ENCODE measurements at places on chromosomes 11 and 22.

- DNase-seq: no peak
Measured at GRCh38 chr11:76248210-76248609, 41.9 kb upstream of the WNT11 start.

DNA sequence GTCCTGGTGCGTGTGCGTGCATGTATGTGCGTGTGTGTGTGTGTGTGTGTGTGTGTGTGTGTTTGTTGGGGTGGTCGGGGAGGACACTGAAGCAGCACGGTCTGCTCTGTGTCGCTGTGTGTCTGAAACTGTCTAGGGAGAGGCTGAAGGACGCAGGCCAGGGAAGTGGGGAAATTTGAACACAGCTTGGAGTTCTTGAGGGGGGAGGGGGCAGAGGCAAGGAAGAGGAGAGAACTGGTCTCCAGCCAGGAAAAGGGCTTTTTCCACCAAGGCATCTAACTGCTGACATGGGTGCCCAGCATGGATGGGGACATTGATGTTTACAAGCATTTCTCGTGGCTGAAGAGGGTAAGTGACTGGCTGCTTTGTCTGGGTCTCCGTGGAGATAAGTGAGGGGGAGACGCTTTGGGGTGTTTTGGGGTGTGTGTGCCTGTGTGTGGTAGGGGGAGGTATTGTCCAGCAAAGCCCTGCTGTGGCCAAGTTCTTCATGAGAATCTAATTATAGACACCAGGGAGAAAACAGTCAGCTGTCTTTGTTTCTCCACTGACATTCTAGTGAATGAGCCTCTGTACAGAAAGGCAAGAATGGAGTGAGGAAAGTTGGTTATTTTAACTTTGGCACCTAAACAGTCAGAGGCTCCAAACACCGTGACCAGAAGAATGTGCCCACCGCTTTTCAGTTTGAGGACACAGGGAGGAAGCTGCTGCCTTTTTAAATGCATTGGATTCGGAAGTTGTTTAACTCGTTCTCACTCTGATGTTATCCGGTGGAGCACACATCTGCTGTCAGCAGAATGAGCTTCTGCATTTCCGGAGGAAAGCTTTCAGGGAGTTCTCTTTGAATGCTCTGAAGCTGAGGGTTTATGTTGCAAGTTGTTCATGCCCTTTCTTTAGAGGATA is 63.7 kb downstream of the PPFIBP2 start:
- no peak for DNase-seq

DNA sequence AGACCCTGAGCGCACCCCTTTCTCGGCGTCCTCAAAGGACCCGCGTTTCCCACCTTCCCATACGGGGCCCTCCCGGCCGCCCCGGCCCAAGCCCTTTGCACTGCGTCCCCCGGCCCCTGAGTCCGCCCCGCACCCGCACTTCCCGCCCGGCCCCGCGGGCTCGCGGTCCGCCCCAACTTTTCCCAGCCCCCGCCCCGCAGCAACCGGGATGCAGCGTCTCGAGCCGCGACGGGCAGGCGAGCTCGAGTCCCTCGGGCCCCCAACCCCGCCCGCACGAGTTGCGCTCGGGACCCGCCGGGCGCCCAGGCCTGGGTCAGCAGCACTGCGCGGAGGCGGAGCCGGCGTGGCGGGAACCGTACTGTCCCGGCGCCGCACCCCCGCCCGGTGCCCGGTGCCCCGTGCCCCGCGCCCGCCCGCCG is 371 bp downstream of the SMCO4 start:
- no peak for DNase-seq

DNA sequence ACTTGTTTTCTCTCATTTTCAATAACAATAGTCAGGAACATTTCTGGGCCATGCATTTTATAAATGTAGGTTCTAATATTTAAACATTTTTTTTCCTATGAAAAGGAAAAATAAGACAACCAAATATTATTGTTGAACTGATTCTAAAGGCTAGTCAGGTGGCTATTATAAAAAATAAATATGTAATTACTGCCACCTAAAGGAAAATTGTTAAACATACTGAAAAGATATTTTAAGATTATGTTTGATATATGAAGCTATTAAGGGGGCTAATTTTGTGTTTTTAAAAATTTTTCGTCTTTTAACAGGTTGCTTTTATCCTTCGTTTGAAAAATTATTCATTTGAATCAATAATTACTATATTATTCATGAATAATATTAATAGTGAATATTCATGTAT is 62.2 kb upstream of the FDX1 start:
- no peak for DNase-seq

- DNase-seq: no peak
Measured at GRCh38 chr11:17894929-17895658, 117.8 kb downstream of the SERGEF start.

GRCh38 chr22:29621761-29622526 is 18.5 kb downstream of the NF2 start:
- DNase-seq: no peak

GRCh38 chr22:44351685-44352377 is 39.1 kb upstream of the SHISAL1 start:
- DNase-seq: no peak

DNA sequence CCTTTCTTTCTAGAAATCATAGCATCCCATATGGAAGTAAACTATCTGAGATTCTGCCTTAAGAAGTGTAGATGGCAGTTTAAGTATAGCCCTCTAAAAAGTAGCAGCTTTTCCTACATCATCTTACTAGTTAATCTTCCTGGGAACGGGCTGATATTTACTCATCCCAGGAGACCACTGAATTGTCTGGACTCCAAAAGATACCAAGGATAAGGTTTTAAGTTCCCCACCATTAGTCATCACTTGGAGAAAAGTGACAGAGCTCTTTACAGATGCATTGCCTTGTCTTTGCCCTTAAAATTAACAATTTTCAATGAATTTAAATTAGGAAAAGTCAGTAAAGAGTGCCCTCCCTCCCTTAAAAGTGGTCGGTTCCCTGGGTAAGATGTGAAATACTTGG is 129.5 kb downstream of the MAML2 start:
- DNase-seq: no peak

DNA sequence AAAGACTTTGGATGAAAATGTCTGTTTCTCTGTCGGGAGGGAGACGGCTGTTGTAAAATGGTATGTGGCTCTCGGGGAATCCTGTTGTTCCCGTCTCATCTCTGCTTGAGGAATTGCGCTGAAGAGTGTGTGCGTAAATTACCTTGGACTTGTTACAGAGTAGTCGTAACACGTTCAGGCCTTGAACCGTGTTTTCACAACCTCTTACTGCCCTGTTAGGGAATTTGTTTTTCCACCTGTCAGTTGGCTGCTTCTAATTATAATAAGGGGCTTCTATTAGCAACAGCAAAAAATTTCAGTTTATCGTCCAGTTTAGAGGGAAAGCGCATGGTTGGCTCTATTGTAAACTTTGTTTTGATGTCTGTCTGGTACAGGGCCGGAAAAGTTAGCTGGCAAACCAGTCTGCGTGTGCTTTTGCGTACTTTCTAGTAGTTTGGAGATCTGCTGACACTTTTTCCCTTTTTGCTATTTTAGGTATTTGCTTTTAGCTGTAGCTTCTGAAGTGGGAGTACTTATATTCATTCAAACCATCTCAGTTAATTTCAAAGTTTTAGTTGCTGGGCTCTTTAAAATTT is 1.5 kb downstream of the HIPK3 start:
- DNase-seq: no peak

DNA sequence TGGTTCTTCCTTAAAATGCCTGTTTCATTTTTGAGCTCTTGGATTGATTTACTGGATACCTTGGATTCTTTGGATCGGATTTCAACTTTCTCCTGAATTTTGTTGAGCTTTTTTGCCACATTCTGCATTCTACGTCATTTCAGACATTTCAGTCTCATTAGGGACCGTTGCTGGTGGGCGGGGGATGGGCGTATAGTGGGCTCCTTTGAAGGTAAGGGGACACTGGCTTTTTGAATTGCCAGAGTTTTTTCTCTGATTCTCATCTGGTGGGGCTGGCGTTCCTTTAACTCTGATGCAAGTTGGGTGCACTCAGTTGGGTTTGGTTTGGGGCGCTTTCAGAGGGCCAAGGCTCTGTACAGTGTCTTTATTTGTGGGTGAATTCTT is 216.5 kb downstream of the DYNC2H1 start:
- no peak for DNase-seq

- no peak for DNase-seq
Measured at GRCh38 chr11:75413864-75414263, 14.5 kb downstream of the RPS3 start.

GRCh38 chr22:27097933-27098332 is 440.5 kb downstream of the MIAT start:
- no peak for DNase-seq

- no peak for DNase-seq
Measured at GRCh38 chr22:36566720-36567119, 37.8 kb upstream of the EIF3D start.

- DNase-seq: no peak
Measured at GRCh38 chr11:106463796-106464201, 386.3 kb downstream of the AASDHPPT start.

DNA sequence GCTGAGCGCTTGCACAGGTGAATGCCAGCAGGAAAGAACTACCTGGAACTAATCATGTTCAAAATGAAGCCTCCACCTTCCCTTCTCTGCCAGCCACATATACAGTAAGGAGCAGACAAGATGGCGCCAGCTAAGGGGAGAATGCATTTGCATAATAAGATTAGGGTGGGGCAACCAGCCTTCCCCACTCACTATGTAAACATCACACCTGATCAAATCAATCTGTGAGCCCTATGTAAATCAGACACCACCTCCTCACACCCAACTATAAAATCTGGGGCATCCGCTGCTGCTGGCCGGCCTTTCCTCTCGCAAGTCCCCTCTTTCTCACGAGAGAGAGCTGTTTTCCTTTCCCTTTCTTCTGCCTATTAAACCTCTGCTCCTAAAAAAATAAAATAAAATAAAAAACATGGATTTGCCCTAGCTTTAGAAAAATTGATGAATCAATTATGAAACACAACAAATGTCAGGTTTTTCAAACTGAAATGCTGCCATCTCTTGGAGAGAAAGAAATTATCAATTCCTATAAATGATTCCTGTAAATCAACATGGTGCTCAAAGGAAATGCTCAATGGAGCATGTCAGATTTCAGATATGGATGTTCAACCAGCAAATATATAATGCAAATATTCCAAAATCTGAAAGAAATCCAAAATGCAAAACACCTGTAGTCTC is 108.9 kb downstream of the SGSM3 start:
- DNase-seq: no peak

GRCh38 chr11:111992206-111992855 is 32.9 kb upstream of the DLAT start:
- no peak for DNase-seq

- no peak for DNase-seq
Measured at GRCh38 chr11:13301522-13301921, 23.9 kb downstream of the BMAL1 start.

DNA sequence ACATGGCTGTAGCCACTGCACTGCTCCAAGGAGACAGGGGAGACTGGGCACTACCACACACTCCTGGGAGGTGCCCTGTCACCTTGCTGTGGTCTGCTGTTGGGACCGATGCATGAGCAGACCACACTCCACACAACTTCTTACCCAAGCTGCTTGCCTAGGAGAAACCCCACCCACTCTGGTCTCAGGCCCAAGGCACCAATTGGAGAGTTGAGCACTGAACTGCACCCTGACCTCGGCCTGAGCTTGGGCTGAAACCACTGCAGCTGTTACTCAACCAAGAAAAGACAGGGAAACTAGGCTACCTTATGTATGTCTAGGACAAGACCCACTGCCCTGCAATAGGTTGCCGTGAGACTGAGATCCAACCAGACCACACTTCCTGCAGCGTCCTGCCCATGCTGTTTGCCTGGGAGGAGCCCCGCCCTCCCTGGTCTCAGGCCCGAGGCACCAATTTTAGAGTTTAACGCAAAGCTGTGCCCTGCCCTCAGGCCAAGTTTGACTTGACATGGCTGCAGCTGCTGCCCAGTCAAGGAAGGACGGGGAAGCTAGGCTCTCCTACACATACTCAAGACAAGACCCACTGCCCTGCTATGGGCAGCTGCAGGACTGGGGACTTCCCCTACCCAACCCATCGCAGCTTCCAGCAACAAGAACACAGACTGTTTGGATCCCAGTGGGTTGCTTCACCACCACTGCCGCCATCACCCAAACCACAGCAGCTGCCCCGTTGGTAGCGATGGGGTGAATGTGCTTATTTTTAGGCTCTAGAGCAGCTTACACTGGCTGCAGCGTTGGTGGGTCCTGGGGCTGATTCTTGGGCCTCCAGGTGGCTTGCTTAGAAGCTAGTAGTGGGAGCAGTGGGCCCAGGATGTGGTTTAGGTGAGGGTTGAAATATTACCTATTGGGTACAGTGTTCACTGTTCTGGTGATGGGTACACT is 66.8 kb downstream of the BRD1 start:
- no peak for DNase-seq

- no peak for DNase-seq
Measured at GRCh38 chr11:85737738-85738137, 51.7 kb upstream of the CCDC89 start.

GRCh38 chr11:57223601-57224000 is 13.4 kb downstream of the APLNR start:
- DNase-seq: no peak

- DNase-seq: no peak
Measured at GRCh38 chr22:39028281-39028680, 7.4 kb downstream of the APOBEC3D start.

DNA sequence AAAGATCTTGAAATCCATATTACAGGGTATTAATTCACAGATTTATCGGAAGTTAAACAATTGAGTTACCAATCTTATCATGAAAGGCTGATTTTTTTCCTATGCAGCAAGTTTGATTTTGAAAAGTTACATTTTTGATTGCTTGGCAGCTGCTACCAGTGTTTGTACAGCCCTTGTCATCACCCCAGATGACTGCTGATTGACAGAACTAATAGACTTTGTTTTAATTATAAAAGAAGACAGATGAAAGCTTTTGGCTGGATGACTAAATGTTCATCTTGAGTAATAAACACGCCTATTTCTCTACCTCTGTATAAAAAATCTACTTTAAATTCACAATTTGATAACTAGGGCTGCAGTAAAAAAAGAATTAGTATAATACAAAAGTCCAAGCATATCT is 259.7 kb downstream of the TTC28 start:
- DNase-seq: no peak

DNA sequence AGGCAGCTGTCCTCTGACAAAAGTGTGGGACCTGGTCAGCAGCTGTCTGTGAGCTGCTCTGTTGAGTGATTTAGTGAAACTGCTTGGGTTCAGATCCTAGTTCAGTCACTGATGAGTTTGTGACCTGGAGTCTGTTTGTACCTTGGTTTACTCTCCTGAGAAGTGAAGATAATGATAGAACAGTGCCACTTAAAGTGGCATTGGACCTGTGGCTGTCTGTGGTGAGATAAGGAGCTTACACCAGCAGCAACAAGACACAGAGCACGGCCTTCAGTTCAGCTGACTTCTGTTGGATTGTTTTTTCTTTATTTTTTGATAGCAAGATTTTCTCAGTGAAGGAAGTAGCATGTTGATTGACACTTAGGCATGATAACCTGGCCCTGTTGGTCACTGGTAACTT is 46.2 kb upstream of the CTTN start:
- DNase-seq: no peak

DNA sequence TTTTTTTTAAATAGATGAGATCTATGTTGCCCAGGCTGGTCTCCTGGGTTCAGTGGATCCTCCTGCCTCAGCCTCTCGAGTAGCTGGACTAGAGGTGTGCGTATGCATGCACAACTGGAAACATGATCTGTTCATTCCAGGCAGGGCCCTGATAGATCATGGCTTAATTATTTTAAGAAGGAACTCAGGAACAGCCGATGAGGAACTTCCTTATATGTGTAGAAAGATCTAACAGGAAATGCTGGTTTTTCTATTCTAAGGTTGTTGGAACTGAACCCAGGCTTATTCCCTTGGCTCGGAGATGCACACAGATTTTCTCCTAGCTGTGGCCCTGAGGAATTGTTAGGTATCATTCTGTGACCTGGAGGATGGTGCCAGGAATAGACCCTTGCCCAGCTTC is 32.4 kb downstream of the SPECC1L start:
- DNase-seq: no peak

- no peak for DNase-seq
Measured at GRCh38 chr22:39900306-39901227, at the start of gene GRAP2. Gene GRAP2, plus strand, starts transcription at chr22:39901084. Its CDS starts 46,023 bp downstream, at chr22:39947107.
